BJ (cell line): ENCODE measurements at places on chromosomes 1 and 21. TPM values are rescaled to one million over a fixed set of nuclear protein-coding genes. Genes with fewer than 3 reads are reported as not detected.

DNA sequence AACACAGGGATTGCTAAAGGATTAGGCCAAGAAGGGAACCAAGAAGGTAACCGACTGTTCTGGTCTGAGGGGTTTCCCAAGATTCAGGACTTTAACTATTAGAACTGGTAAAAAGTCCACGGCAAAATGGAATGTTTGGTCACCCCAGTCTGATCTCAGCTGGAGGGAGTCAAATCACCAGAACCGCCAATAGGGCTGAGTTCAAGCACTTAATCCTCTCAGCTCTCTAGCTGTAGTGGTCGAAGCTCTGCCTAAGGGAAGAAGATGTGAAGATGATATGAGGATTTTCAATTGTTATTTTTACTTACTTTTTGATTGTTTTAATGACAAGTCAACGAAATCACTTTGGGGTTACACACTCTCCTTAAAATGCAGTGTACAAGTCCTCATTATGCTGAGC, 29.1 kb downstream of the F5 start:
- DNase-seq, result no peak

- peak; percentile 10 for DNase-seq
These were observed 465.9 kb upstream of the DAB1 start for GRCh38 chr1:57889676-57890320.

- no peak for DNase-seq
These were observed 11.2 kb downstream of the MINDY1 start for GRCh38 chr1:150995460-150995859.

CCDC185 gene
- not detected in 2 replicates for polyA plus RNA-seq

DNA sequence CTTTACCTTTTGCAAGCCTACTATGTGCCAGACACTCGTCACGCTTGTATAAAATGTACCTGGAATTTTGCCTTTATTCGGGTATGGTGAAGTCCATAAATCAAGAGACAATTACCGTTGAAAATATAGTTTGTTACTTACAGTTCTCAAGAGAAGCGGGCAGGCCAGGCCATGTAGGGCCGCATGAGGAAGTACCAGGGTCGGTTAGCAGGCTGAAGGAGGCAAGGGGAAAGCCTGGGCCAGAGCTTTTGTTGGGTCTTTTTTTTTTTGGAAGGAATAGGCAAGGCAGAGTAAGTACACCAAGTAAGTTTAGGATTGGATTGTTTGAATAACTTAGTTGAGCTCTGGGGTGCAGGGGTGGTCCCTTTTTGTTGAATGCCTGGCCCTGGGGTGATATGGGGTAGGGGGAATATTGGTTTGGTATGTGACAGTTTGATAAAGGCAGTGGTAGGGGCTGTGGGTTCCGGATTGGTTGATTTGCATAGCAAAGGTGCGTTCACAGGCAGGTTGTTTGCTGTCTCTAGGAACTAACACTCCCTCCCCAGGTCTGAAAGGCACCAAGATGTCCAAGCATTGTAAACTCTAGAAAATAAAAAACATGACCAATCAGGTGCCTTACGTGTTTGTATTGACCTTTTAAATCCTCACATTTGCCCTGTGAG, 80.7 kb downstream of the KAZN start:
- no peak for DNase-seq

HCRTR1 gene
- polyA plus RNA-seq, result not detected in 2 replicates

GRCh38 chr1:116877141-116877818, 32.4 kb upstream of the PTGFRN start:
- no peak for DNase-seq

ISG15 gene
- polyA plus RNA-seq, result 73.0 and 86.8 TPM in 2 replicates

- DNase-seq, result no peak
These were observed 25.3 kb downstream of the SH3BP5L start for GRCh38 chr1:248800459-248800858.

DNA sequence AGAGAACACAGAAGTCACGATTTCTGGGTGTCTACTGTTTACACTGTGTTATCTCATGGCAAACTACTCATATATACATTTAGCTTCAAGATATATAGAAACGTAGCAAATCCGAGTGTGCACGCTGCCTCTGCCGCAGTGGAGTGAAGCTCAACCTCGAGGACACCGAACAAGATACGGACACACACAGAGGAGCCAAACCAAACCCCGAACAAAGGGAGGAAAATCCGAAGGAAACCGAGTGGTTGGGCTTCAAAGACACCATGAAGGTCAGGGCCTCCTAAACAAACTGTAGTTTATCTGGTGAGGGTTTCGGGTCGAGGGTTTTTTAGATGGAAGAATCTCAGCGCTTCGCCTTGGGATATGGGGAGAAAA, 34.5 kb downstream of the SLC45A1 start:
- DNase-seq, result no peak

- no peak for DNase-seq
These were observed 105.3 kb downstream of the ASH1L start for GRCh38 chr1:155457266-155457665.

GRCh38 chr1:192654591-192655251, 18.8 kb downstream of the RGS13 start:
- DNase-seq, result peak; percentile 24

DNA sequence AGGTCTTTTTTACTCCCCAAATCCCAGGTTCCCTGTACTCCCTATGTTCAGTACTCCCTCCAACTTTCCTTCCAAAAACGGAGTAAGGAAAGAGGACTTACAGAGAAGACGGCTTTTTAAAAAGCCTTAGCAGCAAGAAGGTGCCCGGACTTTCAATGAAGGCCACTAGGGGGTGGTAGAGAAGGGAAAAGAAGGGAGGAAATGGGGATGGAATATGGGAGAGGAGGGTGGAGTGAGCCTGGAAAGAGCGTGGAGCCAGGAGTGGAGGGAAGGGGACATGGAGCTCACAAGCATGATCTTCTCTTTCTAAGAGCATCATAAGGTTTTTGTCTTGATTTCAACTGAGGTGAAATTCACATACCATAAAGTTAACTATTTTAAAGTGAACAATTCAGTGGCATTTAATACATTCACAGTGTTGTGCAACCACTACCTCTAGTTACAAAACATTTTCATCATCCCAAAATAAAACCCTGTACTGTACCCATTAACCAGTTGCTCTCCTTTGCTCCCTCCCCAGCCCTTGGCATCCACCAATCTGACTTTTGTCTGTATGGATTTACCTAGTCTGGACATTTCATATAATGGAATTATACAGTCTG, 129.9 kb downstream of the ZNF281 start:
- DNase-seq, result no peak

- no peak for DNase-seq
These were observed 27.2 kb downstream of the RGS1 start for GRCh38 chr1:192602757-192603156.

GRCh38 chr1:7669559-7670311, 101.4 kb upstream of the VAMP3 start:
- DNase-seq, result no peak

- DNase-seq, result no peak
These were observed 409.8 kb downstream of the MATN1 start for GRCh38 chr1:30313584-30313983.

DNA sequence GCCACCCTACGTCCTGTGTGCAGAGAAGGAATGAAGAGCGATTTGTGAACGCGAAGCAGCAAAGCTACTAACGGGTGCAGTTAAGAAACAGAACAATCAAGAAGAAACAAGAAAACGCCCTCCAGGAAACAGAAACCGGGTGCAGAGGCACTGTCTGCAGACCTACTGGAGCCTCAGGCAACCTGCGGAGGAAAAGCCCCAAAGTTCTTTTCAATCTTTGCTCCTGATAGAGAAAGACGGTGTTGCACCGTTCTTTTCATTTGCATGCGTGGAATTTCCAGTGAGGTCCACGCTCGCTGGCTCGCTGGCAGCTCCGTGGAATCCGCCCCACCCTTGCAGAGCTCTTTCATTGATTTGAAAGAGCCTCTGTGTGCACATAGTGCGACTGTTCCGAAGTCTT, 37.0 kb upstream of the PDE9A start:
- DNase-seq, result no peak

DNA sequence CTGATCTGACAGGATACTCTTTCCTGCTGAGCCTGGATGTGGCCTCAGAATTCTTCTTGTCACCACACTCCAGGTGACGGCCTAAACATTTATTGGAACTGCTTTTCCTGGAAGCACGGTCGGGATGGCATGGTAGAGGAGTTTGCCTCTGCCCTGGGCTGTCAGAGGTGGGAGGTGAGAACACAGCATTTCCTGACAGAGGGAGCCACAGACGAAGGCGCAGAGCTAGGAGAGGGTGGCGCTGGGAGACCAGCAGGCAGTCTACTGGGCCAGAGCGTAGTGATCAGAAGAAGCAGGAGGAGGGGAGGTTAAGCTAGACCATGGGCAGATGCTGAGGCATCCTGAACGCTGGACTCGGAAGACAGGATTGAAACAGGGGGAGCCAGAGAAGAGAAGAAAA, 153.5 kb upstream of the COA6 start:
- no peak for DNase-seq

DNA sequence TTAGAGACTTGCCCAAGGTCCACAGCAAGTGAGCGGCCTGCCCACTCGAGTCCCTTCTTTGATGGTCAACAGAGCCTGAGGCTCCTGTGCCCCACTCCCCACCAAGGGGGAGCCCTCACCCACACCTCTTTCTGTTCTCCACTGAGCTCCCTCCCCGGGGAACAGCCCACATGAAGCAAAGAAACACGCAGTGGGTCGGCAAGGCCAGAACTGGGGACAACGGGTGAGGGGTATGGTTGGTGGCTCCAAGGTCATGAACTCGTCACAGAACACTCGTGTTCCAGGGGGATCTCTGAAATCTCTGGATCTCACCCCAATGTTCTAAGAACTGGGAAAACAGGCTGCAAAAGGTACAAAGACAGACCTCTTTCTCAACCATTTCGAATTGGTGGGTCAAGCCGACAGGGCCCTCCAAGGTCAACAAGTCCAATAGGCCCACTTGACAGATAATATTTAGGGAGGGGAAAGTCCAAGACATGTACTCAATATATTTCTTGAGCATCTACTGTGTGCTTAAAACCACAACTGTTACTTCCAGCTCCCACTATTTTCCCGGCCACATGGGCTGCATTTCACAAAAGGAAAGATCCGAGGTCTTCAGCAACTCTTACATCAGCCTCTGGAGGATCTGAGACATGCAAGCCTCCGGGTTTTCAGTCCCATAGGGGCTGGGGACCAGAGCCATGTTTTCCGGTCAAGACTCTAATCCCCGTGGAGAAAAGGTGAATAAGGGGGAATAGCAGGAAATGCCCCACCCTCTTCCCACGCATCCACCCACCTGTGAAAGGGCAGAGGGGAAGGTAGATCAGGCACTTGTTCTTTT, 1.1 kb upstream of the RAP1GAP start:
- no peak for DNase-seq

DNA sequence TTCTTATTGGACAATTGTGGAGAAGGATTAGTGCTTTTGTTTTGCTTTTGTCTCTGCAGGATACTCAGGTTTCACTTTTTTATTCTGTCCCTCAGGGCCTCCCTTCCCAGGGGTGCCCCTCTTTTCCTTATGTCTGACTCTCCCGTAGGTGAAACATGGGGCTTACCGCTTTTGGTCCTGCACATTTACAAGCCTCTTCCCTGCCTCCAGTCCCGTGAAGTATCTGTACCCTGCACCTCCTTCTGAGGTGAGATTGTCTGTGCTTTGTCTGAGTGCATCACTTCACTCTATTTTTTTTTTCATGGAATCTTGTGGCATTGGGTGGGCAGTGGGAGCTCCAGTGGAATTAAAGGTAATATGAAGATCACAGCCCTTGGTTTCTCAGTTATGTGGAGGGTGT, 758.1 kb upstream of the TPTE start:
- no peak for DNase-seq

GRCh38 chr1:246317332-246318035, 189.6 kb downstream of the SMYD3 start:
- peak; percentile 51 for DNase-seq

BATF3 gene
- polyA plus RNA-seq, result 1.5 and 1.7 TPM in 2 replicates

DNA sequence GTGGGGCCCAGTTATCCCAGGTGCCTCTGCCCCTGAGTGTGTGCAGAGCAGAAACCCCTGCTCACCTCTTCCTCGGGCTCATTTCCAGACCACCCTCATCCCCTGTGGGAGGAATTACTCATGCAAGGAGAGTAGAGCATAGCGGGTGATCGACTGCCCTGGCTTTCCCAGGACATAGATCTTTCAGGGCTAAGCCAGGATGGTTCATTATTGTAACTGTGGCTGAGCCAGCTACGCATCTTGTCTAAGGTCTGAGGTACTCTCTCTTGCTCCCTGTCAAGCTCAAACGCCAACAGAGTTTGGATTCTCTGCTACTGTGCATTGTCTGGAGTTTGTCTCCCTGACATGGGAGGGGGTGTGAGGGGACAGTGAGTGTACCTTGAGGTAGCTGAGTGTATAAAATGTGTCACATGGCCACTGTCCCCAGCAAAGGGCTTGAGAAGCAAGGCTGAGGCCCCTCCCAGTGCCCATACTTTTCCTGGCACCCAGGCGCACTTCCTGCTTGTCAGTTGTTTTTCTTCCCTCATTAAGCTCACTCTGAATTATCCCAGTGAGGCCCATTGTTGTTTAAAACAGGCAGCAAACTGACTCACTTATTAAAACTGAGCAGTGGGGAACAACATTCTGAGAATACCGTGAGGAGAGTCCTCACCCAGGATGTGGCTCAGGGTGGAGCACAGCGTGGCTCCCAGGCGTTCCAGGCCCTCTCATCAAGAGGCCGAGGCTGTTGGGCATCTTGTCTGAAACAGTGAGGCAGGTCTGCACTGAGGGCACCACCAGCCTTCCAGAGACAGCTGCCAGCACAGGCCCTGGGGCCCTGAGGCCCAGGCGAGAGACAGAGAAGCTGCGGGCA, 92.9 kb downstream of the LAMC2 start:
- peak; percentile 80 for DNase-seq

S100A9 gene
- not detected in 2 replicates for polyA plus RNA-seq

OR14C36 gene
- not detected in 2 replicates for polyA plus RNA-seq

- no peak for DNase-seq
These were observed 98.3 kb downstream of the CD58 start for GRCh38 chr1:116472431-116472961.

GRCh38 chr1:184362876-184363275, 24.0 kb upstream of the C1orf21 start:
- peak; percentile 36 for DNase-seq

KMO gene
- not detected in 2 replicates for polyA plus RNA-seq

GRCh38 chr1:26811708-26812107, 14.8 kb upstream of the ZDHHC18 start:
- no peak for DNase-seq

DNA sequence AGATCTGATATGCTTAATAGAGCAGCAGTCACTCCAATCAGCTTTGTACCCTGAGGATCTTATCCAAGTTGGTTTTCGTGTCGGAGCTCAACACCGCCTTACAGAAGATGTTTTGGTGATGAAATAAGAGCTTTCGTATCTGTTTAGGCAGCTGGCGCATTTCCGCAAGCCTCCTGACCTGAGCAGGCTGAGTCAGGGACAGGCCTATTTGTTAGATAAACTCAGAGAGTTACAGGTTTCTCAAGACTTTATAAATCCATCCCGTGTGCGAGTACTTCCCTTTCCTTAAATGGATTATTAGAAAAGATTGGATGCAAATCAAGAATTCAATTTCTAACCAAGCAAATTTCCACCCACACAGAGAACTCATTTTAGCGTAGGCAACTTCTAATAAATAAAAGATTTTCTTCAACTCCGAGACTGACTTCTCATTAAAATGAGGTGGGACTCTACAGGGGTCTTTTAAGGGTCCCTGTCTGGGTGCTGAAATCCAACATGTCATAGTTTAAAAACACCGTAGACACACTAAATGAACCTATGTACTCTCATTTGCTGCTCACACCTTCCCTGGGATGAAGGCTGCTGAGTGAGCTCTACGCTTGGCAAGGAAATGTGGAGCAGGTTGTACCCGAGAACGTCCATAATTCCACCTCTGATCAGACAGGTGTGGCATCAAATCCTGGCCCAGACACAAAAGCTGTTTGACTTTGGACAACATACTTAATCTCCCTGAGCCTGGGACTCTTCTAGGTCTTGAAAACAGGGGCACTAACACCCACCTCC, 106.9 kb upstream of the F3 start:
- DNase-seq, result peak; percentile 98
